ENCODE measurements at places on chromosomes 12 and 14. TPM values are rescaled to one million over a fixed set of nuclear protein-coding genes. Genes with fewer than 3 reads are reported as not detected.

Gene LHX5
- total RNA-seq: not detected

Gene NT5DC3
- 6.2 TPM for total RNA-seq

Gene GYS2
- not detected for total RNA-seq

Gene KRT72
- total RNA-seq: not detected

Gene NUDT4
- total RNA-seq: 32.4 TPM

Gene GARIN6
- not detected for total RNA-seq

Gene GLS2
- not detected for total RNA-seq

Gene YARS2
- total RNA-seq: 30.2 TPM

Gene OR6C75
- not detected for total RNA-seq

Gene MYF6
- total RNA-seq: not detected

Gene SMCO3
- total RNA-seq: not detected

Gene RIPK3
- 18.8 TPM for total RNA-seq

Gene MAP1LC3B2
- total RNA-seq: not detected

Gene PLEKHD1
- total RNA-seq: 0.19 TPM

Gene NRXN3
- not detected for total RNA-seq

Gene DPY19L2
- 0.32 TPM for total RNA-seq

Gene A2M
- not detected for total RNA-seq

Gene FAM181A
- total RNA-seq: not detected

Gene BBS10
- total RNA-seq: 6.3 TPM

Gene SELPLG
- total RNA-seq: 25.3 TPM

Gene KLRC3
- 3.0 TPM for total RNA-seq
